ENCODE measurements at places on chromosomes 11 and 22. TPM values are rescaled to one million over a fixed set of nuclear protein-coding genes. Genes with fewer than 3 reads are reported as not detected.
A peak's percentile ranks its signal among the peaks of the same experiment; 100 is the strongest.

Gene PATE4
- not detected for total RNA-seq

Gene CRYBA4
- 1.6 TPM for total RNA-seq

Gene ANGPTL5
- total RNA-seq, result not detected

Gene TEAD1
- total RNA-seq, result 93.8 TPM

Gene MS4A6E
- not detected for total RNA-seq

Gene LINC01488
- 0.09 TPM for total RNA-seq

Gene CHRM1
- total RNA-seq, result not detected

DNA sequence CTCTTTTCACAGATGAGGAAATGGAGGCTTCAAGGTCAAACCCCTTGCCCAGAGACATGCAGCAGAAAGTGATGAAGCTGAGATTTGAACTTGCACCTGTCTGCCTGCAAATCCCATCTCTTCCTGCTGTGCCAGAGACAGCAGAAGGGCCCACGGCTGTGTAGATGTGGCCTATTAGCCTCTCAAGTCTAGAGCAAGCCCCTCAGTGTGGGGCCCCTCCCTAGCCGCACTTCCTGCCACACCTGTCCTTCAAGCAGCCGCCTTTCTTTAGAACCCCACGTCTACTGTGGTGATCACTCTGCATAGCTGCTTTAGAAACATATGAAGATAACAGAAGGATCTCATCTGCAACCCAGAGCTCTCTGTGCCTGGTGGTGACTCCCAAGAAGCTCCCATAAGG is 41.2 kb upstream of the JAM3 start:
- peaks cover 47% of the 10 kb centered on the region for H3K27me3 ChIP-seq
- DNase-seq, result no peak
- H3K4me3 ChIP-seq, result no peak overlapping the region
- H3K36me3 ChIP-seq, result no peaks in the 10 kb centered on the region
- peaks cover 18% of the 10 kb centered on the region for H3K4me1 ChIP-seq

DNA sequence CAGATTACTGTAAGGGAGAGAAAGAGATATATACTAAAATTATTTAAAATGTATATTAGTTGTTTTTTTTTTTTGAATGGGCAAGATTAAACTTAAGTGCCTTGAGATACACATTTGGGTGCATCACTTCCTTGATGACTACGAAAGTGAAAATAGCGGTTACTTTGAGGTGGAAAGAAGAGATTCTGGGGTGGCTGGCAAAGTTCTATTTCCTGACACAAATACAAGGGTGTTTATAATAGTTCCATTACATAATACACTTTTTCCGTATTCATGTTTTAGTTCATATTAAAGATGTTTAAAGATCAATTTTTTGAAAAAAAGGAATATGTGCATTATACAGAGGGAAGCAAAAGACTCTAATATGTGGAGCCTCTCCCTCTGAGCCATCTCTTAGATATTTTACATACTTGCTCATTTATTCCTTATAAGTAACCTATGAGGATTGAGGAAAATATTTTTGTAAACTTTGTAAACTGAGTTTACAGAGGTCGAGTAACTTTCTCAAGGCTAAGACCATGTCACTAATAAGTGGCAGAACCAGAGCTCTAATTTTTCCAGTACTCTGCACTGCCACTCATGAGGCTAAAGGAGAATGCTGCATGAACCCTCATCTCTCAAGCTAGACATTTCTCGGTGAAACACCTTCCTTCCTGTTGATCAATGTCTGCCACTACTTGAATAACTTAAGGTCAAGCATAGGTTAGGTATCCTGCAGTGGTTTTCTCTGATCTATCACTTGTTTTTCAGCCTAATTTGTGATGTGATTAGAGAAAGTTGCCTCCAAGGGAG is 58.6 kb downstream of the DDIAS start:
- H3K4me1 ChIP-seq, result peaks cover 10% of the 10 kb centered on the region
- no peak overlapping the region for H3K27ac ChIP-seq
- no peak overlapping the region for H3K4me3 ChIP-seq
- H3K36me3 ChIP-seq, result no peaks in the 10 kb centered on the region
- DNase-seq, result no peak

- peaks cover 12% of the 10 kb centered on the region for H3K4me1 ChIP-seq
- H3K27ac ChIP-seq, result no peak overlapping the region
- H3K4me3 ChIP-seq, result no peak overlapping the region
These were observed 4.4 kb downstream of the ABCG4 start for GRCh38 chr11:119153049-119153818.

DNA sequence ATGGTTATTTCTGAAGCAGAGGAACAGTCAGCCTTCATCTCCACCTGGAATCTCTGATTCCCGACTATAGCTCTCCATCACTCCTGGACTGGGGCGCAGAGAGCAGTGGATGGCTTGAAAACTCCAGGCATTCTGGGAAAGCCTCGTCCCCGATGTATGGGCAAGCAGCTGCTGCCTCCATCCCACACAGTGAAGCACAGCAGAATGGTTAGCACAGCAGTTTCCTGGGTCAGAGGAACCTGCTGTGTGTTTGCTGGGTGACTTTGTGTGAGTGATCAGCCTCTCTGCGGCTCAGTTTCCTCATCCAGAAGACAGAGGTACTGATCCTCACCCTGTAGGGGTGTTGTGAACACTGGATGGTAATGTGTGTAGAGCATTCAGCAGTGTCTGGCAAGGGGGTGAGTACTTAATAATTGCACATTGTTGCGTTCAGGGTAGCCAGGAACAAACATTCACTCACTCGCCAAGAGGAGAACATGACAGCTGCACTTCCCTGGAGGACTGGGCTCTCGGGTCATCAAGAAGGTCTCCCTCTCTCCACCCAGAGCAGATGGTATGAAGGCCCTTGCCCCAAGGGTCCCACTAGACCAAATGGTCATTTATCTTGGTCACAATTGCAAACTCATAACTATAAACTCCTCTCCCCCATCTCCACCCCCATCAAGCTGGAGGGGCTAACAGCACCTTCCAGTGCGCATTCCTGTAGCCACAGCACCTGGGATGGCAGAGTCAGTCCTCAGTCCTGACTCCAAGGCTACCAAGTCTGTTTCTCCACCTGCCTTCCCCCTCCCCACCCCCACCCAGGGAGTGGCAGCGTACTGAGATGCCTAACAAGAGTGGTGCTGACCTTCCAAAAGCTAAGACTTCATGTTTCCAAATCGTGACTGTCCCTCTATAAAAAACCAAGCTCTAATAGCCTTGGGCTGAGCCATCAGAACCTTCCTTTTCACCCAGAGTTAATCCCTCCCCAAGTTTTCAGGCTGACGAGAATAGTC is 1.5 kb upstream of the CHST1 start:
- no peaks in the 10 kb centered on the region for H3K36me3 ChIP-seq
- no peak overlapping the region for H3K4me3 ChIP-seq
- H3K27ac ChIP-seq, result no peak overlapping the region
- DNase-seq, result no peak
- peaks cover 78% of the 10 kb centered on the region for H3K27me3 ChIP-seq
- peaks cover 19% of the 10 kb centered on the region for H3K4me1 ChIP-seq

- H3K36me3 ChIP-seq, result no peaks in the 10 kb centered on the region
- peaks cover 71% of the 10 kb centered on the region for H3K27me3 ChIP-seq
- peaks cover 5% of the 10 kb centered on the region for H3K4me1 ChIP-seq
- peak within 1 kb of the TSS; percentile 66 for H3K4me3 ChIP-seq
These were observed at the start of gene CD44 for GRCh38 chr11:35138943-35139721. CD44 (plus strand) TSS chr11:35139171; CDS start chr11:35139304, 133 bp downstream.

- H3K4me3 ChIP-seq, result no peak overlapping the region
- H3K36me3 ChIP-seq, result no peaks in the 10 kb centered on the region
These were observed 9.7 kb downstream of the TNRC6B start for GRCh38 chr22:40187389-40187788.

GRCh38 chr11:12235947-12236743 is 125.8 kb downstream of the MICAL2 start:
- no peaks in the 10 kb centered on the region for H3K4me1 ChIP-seq
- H3K4me3 ChIP-seq, result no peak overlapping the region
- H3K27ac ChIP-seq, result no peak overlapping the region
- no peaks in the 10 kb centered on the region for H3K27me3 ChIP-seq
- DNase-seq, result peak; percentile 60

DNA sequence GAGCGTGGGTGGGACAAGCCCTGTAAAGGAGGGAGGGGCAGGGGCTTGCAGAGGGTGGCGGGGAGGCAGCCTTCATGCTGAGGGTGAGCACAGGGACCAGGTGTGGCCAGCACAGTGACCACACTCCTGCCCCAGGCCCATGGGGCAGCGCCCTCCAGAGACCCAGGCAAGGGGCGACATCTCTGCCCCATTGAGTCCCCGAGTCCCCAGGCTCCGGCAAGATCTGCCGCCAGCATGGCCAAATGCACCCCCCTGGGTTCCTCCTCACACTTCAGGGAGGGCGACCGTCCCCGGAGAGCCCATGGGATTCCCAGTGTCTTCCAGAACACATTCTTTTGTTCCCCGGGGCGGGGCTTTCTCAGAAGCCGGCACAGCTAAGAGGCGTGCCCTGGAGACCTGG is 362.5 kb downstream of the TBC1D22A start:
- H3K4me1 ChIP-seq, result peaks cover 6% of the 10 kb centered on the region
- H3K27me3 ChIP-seq, result no peaks in the 10 kb centered on the region
- no peak for DNase-seq
- no peak overlapping the region for H3K27ac ChIP-seq

DNA sequence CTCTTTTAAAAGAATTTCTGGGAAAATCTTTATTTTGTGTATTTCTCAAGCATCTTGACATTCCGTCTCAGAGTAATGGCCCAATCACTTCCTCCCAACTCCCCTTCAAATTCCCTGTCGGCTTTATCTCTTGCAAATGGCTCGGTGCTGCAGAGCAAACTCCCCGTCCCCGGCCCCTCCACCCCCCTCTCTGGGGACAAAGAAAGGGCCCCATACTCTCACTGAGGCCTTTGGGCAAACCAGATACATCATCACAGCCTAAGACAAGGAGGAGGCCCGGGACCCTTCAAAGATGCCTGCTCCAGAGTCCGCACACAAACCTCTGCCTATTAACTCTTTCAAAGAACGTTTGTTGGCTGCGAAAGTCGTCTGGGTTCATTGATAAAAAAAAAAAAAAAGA is 3.9 kb upstream of the SMIM38 start:
- no peaks in the 10 kb centered on the region for H3K27me3 ChIP-seq
- peaks cover 34% of the 10 kb centered on the region for H3K4me1 ChIP-seq
- no peak overlapping the region for H3K4me3 ChIP-seq
- no peak for DNase-seq

GRCh38 chr11:109729761-109730160 is 307.8 kb downstream of the C11orf87 start:
- DNase-seq, result no peak
- no peak overlapping the region for H3K4me3 ChIP-seq
- H3K27ac ChIP-seq, result no peak overlapping the region
- no peaks in the 10 kb centered on the region for H3K36me3 ChIP-seq

DNA sequence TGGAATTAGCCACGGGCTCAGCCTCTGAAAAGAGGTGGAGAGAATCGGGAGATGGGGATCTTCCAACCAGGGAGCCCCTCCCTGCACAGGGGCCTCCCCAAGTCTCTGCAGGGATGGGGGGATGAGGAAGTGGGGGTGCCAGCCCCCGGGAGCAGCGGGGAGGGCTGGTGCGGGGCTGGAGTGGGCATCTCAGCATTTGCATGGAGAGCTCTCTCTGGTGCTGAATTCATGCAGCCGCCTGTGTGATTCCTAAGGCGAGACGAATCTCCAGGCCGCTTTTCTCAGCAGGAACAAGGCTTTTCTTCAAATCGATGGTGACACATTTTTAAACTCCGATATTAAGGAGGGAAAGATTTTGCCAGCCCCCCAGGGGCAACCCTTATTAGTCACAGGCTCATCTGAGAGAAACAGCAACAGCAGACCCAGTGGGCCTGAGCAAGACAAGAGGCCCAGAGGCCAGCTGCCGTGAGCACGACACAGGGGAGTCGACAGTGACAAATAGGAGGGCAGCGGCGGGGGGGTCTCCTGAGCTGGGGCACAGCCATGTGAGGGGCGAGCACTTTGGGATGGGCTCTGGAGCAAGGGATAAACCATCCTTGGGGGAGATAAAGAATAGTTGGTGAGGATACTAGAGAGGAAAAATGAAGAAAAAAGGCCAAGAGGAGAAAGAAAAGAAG is 29.0 kb downstream of the MACROD1 start:
- DNase-seq, result no peak
- H3K4me1 ChIP-seq, result peaks cover 34% of the 10 kb centered on the region
- no peaks in the 10 kb centered on the region for H3K36me3 ChIP-seq

DNA sequence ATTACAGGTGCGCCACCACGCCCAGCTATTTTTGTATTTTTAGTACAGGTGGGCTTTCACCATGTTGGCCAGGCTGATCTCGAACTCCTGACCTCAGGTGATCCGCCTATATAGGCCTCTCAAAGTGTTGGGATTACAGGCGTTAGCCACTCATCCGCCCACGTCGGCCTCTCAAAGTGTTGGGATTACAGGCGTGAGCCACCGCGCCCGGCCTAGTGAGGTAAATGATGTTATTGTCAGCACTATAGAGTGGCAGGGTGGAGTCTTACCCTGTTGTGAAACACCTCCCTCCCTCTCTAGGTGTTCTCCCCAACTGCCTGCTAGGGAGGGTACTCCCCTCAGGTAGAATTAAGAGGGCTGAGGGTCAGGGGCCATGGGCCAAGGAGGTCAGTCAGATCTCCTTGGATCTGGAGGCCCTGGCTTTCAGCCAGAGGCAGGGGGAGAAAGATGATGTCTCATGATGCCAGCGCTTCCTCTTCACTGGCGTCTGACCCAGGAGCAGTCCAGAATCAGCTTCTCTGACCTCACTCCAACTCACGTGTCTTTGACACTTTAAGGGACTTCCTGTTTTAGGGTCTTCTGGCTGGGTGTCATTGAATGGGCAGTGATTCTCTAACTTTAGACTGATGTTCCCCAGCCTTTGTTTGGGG is 2.0 kb downstream of the GGA1 start:
- DNase-seq, result no peak
- no peaks in the 10 kb centered on the region for H3K36me3 ChIP-seq
- peaks cover 9% of the 10 kb centered on the region for H3K4me1 ChIP-seq
- no peak overlapping the region for H3K4me3 ChIP-seq
- no peak overlapping the region for H3K27ac ChIP-seq
- no peaks in the 10 kb centered on the region for H3K27me3 ChIP-seq

- H3K4me1 ChIP-seq, result no peaks in the 10 kb centered on the region
- H3K4me3 ChIP-seq, result no peak overlapping the region
- no peak overlapping the region for H3K27ac ChIP-seq
- no peaks in the 10 kb centered on the region for H3K36me3 ChIP-seq
- no peaks in the 10 kb centered on the region for H3K27me3 ChIP-seq
These were observed 7.3 kb upstream of the C11orf86 start for GRCh38 chr11:66967670-66968425.

GRCh38 chr22:25482091-25482760 is 82.2 kb upstream of the GRK3 start:
- H3K4me3 ChIP-seq, result no peak overlapping the region
- H3K27ac ChIP-seq, result no peak overlapping the region
- H3K4me1 ChIP-seq, result no peaks in the 10 kb centered on the region
- no peaks in the 10 kb centered on the region for H3K36me3 ChIP-seq

GRCh38 chr11:125627236-125627910 is 2.4 kb downstream of the CHEK1 start:
- H3K27me3 ChIP-seq, result no peaks in the 10 kb centered on the region
- H3K4me3 ChIP-seq, result peak overlapping the region; percentile 89
- peaks cover 23% of the 10 kb centered on the region for H3K4me1 ChIP-seq
- no peak overlapping the region for H3K27ac ChIP-seq
- no peak for DNase-seq

GRCh38 chr11:35682230-35683173 is 19.9 kb downstream of the TRIM44 start:
- H3K27me3 ChIP-seq, result no peaks in the 10 kb centered on the region
- H3K4me1 ChIP-seq, result peaks cover 14% of the 10 kb centered on the region
- DNase-seq, result peak; percentile 41
- H3K36me3 ChIP-seq, result no peaks in the 10 kb centered on the region
